Activated T-cell treated with anti-CD3 and anti-CD28 coated beads, Interleukin-2, amount 50 U/mL, for 72 hours (primary cell): ENCODE measurements at places on chromosomes 4 and X.

DNA sequence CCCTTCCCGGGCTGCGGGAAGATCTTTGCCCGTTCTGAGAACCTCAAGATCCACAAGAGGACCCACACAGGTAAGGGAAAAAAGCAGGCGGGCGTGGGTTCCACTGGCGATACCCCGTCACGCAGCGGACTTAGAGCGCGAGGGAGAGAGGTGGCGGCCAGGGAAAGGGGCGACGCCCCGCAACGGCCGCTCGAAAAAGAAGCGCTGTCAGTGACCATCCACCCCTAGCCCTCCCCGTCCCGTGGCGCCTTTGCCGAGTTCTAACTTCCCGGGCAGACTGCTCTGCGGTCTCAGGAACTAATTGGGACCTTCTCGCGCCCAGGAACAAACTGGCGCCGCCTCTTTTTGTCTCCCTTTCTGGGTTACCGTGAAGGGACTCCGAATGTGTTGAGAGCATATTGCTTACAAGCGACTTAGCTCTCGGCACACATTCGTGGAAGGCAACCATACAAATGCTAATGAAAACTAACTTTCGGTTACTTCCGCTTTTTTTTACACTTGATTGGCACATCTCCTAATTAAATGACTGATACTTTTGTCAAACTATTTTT is 1.8 kb downstream of the ZIC3 start:
- DNase-seq: no peak

DNA sequence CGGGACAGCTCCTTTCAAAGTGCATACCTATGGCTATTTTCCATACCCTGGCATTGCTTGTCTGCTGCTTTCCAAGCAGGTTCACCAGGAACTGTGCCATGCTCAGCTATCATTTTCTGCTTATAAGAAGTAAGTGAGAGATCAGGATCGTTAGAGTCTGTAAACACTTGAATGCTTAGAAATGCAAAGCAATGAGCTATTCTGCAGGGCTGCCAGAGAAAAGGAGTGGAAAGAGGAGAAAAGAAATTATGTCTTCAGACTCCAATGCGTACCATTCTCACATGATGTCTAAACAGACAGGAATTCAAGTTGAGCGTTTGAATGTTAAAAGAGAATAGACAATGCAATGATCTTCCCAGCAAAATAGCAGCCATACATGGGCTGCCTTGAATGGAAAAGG is 245.5 kb upstream of the SLC7A11 start:
- DNase-seq: no peak

GRCh38 chrX:131067846-131068745 is 9.9 kb downstream of the ARHGAP36 start:
- no peak for DNase-seq

DNA sequence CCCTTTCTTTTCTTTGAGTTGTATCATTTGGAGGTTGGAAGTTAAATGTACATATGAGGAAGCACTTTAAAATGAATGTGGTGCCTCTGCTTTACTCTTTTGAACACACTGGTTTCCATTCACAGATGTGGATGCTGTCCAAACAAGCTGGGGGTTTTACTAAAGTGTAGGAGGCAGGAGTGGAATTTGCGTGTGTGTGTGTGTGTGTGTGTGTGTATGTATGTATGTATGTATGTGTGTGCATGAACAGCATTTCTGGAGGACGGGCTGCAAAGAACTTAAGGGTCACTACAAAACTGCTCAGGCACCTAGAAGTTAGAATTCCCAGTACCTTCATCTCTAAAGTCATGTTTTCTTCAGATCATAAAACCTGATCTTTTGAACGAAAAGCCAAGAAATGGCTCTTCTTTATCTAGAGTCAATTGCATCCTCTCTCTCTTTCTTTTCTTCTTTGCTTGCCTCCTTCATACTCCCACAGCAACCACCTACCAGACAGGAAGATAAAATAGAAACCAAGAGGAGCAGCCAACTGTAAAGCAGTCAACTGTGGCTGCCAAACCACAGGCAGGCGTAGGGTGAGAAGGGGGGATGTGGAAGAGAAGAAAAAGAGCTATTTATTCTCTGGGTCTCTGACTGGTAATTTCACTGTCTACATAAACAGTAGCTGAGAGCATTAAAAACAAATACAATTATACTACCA is 177.0 kb upstream of the RASGEF1B start:
- DNase-seq: peak; percentile 23

DNA sequence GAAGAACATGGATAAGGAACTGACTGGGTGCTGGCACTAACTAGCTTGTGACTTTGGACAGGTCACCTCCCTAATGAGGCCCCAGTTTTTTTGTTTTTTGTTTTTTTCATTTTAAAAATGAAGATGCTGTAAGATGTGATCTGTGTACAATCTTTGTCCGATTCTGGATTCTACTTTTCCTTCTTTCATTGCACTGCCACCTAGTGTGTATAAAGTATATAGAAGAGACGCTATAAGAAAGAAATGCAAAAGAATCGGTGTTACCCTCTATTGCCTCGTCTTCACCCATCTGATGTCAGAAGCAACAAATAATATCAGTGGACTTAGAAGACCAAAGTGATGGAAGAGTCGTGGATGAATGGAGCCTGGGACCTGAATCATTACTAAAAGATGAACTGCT is 58.6 kb upstream of the P2RY10 start:
- no peak for DNase-seq

DNA sequence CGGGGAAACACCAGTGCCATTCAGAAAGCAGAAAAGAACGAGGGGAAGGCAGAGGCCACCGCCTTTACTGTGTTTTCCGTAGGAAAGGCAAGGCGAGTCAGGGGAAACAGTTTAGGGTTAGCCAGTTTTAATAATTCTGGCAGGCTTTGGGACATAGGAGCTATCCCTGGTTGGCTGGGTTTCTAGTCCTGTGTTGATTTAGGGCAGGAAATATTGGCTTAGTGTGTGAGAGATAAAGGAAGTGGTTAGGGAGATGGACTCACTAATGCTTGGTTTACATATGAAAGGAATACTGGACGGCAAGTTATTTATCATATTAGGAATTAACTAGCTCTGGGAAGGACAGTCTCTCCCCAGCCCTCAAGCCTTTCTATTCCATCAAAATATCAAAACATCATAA is 53.1 kb downstream of the SYNPO2 start:
- DNase-seq: no peak

DNA sequence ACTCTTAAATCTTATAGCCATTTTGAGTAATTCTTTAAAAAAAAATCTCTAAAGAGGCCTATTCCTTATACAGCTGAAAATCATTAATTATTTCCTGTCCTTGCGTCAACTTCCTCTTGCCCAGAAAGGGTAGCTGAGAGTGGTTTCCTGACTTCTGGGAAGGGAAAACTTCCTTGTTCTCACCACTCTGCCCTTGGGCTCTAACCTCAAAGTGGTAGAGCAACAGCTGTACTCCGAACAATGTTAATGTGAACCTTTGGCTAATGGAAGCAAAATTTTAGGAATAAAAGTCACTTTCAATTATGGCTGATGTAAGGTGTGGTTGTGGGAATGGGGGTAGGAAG is 15.3 kb downstream of the KLHL2 start:
- no peak for DNase-seq

- no peak for DNase-seq
These were observed 20.0 kb upstream of the CAMK2D start for GRCh38 chr4:113781439-113782040.

DNA sequence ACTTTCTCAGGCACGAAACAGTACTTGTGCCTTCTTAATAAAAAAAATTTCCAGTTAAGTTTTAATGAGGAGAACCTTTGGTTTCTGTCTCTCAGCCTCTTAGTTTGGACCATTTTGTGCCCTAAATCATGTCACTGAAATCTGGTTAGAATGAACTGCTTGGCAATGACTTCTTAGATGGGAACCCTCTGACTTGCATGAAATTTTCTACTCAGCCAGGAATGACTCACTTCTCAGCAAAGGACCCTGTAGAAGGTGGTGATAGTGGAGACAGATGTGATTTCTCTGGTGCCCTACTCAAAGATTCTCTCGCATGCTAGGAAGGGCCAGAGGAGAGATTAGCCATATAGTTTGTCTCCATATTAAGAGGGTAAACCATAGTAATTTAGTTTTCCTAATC is 50.5 kb downstream of the RASL11B start:
- no peak for DNase-seq

GRCh38 chr4:95549246-95550114 is 707 bp upstream of the UNC5C start:
- peak; percentile 51 for DNase-seq

DNA sequence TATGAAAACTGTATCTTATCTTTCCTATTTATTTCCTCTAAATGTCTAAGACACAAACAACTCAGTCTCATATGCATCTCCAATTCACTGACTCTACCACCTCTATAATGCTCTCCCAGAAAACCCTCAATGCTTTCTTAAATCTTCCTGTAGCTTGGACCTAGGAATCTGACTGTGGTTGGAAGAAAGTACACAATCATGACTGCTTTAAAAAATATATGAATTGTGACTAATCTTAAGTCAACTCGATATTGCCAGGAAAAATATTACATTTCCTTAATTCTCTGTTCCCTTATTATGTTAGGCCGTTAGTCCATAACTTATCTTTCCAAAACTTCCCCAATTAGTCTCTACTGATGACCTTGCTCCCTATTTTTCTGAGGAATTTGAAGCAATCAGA is 87.0 kb downstream of the SPCS3 start:
- DNase-seq: no peak

DNA sequence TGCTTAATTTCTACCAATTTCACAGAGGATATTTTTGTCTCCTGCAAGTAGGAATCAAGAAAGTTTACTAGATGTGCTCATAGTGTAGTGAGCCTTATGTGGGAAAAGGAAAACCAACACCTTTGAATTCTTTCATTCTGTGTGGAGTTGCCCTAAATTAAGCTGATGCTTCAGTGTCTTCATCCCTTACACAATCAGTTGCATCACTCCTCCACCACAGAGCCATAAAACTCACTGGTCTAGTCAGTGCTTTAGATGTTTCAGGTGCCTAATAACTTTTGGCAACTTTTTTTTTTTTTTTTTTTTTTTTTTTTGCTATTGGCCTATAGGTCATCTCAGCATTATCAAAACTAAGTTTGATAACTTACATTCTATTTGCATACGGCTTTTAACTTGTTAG is 41.5 kb downstream of the HHIP start:
- DNase-seq: no peak
